ENCODE measurements at places on chromosomes 4 and X.

- DNase-seq = no peak
Observed at GRCh38 chr4:151604238-151604637, 156.6 kb downstream of the GATB start.

- no peak for DNase-seq
Observed at GRCh38 chrX:153967536-153968224, 3.9 kb downstream of the HCFC1 start.

DNA sequence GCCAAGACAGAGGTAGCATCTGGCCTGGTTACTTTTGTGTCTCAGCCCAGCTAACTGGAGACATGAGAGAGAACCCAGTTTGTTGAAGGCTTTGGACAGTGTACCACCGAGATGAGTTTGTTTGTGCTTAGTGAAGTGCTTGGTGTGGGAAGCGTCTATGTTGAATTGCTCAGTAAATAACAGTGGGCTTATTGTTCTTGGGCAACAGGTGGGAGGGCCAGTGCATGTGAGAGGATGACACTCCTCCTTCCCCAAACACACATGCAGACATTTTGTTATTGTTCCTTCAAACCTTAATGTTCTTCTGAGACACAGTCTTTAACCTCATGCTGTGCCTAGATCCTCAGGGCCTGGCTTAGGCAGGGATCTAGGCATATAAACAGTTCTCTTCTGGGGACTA is 39.7 kb downstream of the MSN start:
- no peak for DNase-seq

GRCh38 chrX:97374266-97374665 is 490.6 kb downstream of the RPA4 start:
- no peak for DNase-seq

GRCh38 chr4:7981738-7982394 is 42.2 kb upstream of the AFAP1 start:
- no peak for DNase-seq

Measured in stimulated activated CD8-positive, alpha-beta memory T cell treated with anti-CD3 and anti-CD28 coated beads, Interleukin-4, amount 100 ng/mL, for 48 hours (primary cell).